ENCODE measurements at places on chromosomes 5 and 9.

GRCh38 chr5:173613433-173614159, 2.9 kb downstream of the BOD1 start:
- no peak for DNase-seq

DNA sequence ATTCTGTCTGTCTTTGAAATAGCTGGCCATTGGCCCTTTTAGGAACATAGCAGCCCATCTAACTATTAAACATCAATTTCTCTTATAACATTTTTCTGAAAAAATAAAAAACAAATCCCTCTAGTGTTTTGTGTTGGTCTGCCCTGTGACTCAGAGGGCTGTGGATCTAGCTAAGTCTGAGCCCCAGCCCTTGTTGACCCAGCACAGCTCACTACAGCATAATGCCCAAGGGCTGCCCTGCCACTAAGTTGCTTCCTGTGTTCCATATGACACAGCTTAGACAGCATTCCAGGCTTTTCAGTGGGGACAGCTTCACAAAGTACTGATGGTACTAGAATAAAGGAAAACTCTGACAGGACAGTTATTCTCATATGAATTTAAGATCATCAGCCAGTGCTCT, 136.0 kb downstream of the SCAMP1 start:
- DNase-seq = no peak

GRCh38 chr9:96585426-96585825, 34.2 kb downstream of the CDC14B start:
- DNase-seq = no peak

- DNase-seq = no peak
Observed at GRCh38 chr5:11062397-11062796, 301.4 kb upstream of the DAP start.

- DNase-seq = no peak
Observed at GRCh38 chr9:35547889-35548418, 57.1 kb upstream of the TESK1 start.

GRCh38 chr5:50562694-50563093, 103.7 kb upstream of the PARP8 start:
- no peak for DNase-seq

GRCh38 chr5:116696366-116696765, 121.7 kb upstream of the SEMA6A start:
- no peak for DNase-seq

GRCh38 chr5:532521-533242, 8.4 kb upstream of the SLC9A3 start:
- no peak for DNase-seq

DNA sequence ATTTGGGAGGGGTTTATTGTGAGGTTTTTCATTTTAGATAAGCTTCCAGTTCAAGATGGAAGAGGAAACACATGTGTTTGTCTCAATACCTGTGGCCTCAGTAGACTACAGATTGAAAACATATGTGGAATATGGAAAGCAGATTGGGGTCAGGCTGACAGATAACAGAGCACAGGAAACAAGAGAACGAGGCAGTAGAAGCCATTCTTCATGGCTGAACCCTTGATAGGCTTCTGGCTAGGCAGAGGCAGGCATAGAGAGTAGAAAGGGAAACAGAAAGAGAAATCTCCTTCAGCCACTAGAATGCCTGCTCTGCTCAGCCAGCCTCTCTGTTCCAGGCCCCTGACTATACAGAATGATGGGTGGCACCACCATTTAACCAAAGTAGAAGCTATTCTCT, 152.5 kb downstream of the MUSK start:
- DNase-seq = no peak

DNA sequence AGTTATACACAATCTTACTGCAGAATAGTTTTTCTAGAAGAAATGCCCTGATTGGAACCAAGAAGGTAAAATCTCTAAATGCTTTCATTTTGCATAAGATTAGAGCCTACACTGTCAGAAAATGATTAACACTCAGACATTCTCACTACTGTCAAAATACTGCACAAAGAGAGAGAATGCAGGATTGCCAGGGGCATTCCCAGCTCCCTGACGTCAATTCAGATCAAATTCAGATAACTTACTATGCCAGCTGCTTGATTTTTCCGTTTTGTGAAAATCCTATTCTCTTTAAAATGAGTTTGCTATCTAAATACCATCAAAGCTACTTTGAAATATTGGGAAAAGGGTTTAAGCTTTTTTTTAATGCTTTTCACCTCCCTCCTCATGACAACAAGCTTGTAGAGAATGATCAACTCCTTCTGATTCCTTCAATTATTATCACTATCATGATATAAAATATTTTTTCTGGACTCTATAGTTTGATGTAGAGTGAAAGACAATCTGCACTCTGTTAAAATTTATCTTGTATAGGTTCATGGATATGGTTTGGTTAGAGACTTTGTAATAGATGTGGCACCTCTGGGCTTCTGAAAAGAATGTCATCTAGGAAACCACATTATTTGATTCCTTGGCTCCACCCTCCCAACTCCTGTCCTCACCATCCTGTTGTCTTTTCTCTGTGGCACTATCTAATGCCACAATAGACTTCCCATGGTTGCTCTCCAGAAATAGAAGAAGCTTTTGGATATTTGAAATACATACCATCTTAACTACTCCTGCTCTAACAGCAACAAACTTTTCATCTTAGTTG, 407.7 kb downstream of the PDE4D start:
- DNase-seq = no peak

DNA sequence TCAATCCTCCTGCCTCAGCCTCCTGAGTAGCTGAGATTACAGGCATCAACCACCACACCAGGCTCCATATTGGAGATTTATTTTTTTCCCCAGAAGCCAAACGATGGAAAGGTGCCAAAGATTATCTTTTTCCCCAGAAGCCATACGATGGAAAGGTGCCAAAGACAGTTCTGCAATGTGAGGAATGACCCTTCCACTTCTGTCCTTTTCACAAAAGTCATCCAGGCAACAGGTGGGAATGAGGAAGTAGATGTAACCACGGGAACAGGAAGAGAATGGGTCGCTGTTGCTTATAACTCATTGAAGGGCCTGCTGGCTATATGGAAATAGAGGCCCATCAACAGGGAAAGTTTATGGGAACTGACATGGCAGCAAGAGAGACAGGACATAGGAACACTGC, 233.7 kb upstream of the MSX2 start:
- DNase-seq = no peak

DNA sequence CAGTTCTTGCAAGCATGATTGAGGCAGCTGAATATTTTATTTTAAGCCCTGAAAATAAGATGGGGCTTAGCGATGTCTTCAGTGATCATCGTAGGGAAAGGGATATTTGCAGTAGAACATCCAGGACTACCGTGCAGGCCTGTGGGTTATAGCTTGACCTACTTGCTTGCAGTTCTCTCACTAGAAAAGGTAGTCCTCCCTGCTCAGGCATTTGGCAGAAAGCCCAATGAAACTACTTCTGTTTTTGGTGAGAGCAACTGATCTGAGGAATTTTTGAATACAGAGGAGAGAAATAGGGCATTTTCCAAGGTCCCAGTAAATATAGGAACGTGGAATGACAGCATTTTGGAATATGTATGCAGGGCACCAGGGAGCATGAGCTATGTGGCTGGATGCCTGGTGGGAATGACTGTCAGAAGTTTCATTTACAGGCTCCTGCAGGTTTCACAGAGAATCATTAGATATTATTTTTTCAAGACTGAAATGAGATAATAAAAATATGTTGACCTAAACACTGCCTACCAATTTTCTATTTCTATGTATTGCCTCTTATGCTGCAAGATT, 417.9 kb upstream of the ACTBL2 start:
- DNase-seq = no peak

GRCh38 chr9:133839822-133840329, 101.7 kb upstream of the SARDH start:
- DNase-seq = no peak

- no peak for DNase-seq
Observed at GRCh38 chr5:120684213-120684612, 220.1 kb downstream of the PRR16 start.

DNA sequence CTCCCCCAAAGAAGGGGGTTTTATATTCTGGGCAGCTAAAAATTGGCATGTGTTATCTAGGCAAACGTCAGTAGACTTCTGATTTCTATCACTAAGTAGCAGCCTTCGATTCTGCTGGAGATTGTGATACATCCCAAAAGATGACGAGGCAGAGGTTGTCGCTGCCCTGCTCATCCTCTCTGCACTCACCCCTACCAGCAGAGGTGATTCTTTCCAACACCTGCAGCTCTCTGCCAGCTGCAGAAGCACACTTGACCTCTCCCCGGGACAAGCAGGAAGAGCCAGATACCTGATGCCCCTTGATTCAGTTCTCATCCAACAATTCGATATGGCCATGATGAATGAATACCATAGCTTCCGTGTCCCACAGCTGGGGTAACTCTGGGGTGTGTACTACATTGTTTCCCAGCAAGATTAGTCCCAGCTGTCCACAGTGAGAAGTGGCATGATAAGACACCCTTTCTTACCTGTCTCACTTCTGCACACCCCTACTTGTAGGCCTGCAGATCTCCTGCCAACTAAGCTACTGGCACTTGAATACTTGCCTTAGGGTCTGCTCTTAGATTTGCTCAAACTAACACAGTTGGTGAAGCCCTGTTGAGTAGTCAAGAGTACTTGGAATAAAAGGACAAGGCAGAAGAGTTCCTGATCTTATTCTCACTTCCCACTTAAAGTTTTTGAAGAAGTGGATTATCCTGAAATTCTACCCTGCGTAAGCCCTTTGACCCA, 37.6 kb upstream of the SMAD5 start:
- no peak for DNase-seq

- DNase-seq = no peak
Observed at GRCh38 chr5:150065886-150066285, 20.5 kb downstream of the CSF1R start.

- no peak for DNase-seq
Observed at GRCh38 chr5:143106174-143106573, 297.3 kb downstream of the NR3C1 start.

GRCh38 chr5:120139039-120139438, 325.1 kb upstream of the PRR16 start:
- no peak for DNase-seq

DNA sequence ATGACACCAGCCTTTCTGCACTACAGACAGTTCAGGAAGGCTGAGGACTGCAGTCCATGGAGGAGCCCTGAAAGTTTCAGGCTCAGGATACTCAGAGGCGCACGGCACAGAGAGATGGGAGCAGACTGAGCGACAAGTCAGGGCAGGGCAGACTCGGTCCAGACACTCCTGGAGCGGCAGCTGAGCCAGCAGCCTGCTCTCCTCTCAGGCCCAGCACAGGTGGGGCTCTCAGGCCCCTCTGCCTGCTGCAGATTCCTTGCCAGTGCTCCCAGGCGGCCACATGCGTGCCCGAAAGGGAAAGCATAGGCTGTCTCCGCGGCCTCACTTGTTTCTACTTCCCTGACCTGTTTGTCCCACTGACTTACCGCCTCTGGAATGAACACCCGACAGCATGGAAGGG, 228.3 kb downstream of the IRX2 start:
- DNase-seq = no peak

GRCh38 chr5:20528471-20528870, 540.5 kb upstream of the CDH18 start:
- DNase-seq = no peak

GRCh38 chr5:119583684-119584083, 45.7 kb upstream of the FAM170A start:
- no peak for DNase-seq

DNA sequence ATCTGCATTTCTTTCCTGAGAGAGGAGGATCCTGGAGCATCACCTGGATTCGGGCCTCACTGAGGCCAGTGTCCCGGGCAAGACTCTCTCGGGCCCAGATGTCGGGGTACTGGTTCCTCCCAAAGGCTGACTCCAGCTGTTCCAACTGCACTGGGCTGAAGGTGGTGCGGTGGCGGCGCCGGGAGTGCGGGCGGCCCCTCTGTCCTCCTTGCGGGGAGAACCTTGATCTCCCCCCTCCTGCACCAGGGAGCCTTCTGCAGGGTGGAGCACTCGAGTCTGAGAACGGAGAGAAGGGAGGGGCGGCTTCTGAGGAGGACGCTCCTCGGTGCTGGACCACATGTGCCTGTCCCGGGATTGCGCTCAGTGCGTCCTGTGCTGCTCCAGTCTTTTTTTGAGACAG, 2.0 kb downstream of the PROP1 start:
- no peak for DNase-seq

DNA sequence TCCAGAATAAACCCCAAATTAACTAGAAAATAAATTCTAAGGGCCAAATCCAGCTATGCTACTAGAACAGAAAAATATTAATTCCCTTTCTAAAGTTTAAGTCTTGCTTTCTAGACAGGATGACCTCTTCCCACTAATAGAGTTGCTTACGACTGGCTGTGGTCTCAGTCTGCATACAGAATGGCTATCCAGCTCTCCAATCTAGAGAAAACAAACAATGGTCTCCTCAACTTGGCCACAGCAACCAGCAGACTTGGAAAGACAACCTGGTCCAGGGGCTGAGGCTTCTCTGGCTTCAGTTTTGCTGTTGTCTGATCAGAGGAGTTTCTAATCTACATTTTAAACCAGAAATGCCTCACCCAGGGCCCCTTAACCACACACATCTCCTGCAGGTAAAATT, 28.9 kb downstream of the RASEF start:
- DNase-seq = no peak

DNA sequence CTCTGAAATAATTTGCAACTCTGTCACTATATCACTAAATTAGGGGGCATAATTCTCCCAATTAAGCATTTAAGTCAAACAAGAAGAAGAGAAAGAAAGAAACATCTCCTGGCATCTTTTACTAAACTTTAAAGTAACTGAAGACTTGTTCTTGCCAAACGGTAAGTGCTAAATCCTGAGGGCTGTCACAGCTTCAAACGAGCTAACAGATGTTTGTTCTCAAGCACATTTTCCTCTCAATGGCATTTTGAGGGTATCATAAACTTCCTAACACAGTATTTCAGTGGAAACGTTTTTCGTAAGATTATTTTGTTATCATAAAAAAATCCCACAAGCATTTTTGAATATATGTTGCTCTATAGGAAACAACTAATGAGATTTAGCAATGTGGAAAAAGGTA, 169.5 kb upstream of the TAS2R1 start:
- no peak for DNase-seq

DNA sequence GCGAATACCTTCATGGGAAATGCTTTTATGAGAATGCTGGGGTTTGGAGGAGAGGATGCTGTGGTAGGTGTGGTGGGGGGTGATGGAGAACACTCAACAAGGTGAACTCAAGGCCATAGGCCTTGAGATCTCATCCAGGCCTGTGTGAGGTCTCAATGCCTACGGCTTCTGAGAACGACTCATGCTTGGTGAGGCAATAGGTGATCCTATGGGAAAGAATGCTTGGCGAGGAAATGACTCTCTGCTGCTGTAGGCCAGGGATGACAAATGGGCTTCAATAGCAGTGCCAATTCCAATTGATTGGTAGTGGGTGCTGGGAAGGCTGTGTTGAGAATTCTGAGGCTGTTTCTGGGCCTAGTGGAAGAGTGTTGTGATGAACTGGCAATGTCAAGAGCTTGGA, 280.2 kb upstream of the CLINT1 start:
- DNase-seq = no peak

- no peak for DNase-seq
Observed at GRCh38 chr5:61251874-61252642, 80.0 kb upstream of the ZSWIM6 start.

GRCh38 chr9:136437430-136437829, 2.2 kb downstream of the INPP5E start:
- no peak for DNase-seq

GRCh38 chr5:88459971-88460370, 191.3 kb upstream of the TMEM161B start:
- DNase-seq = no peak
